ENCODE measurements at places on chromosomes 11 and 22.

DNA sequence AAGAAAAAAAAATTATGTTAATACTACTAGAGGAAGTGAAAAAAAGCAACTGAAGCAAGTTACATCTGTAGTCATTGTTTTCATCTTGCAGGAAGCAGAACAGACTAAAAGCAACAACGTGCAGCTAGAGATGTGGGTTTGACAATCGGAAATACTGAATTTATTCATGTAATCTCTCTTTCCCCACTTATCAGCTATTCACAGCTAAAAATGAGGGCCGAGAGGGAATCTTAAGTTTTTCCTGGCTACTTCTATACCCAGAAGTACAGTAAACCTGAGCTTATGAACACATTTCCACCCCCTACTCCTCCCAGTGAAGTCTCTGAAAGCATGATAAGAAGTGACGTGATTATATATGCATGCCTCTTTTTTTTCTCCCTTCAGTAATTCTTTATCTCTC, 116.5 kb downstream of the SPON1 start:
- DNase-seq, result no peak

- no peak for DNase-seq
These were observed 110.4 kb downstream of the USP35 start for GRCh38 chr11:78299000-78299710.

DNA sequence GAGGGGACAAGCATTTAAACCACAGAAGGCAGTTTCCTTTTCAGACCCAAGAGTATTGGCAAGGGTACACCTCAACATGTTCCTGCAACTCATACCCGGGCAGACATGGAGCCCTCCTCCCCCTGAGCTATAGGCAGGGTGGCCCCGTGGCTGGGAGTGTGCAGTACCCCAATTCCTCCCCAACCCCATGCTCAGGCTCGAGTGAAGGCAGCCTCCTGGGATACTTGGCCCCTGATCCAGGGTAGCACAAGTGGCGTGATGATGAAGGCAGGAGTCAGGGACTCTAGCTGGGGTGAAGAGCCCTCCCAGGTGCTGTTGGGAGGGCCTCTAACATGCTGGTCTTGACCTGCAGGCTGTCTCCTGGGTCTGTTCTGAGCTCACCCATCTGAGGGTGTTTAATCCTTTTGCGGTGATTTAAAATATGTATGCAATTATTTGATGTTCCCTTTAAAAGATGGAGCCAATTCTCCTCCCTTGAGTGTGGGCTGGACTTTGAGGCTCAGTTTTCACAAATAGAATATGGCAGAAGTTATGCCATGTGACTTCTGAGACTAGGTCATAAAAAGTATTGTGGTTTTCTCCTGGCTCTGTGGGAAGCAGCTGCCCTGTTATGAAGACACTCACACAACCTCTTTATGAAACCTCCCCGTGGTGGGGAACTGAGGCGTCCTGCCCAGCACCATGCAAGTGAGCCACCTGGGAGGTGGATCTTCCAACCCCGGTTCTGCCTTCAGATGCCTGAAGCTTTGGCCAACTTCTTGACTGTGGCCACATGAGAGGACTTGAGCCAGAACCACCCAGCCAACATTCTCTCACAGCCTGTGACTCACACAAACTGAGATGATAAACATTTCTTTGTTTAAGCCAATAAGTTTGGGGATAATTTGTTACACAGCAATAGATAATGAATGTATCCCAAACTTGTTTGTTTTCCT, 54.7 kb upstream of the NECTIN1 start:
- no peak for DNase-seq

- no peak for DNase-seq
These were observed 160.4 kb downstream of the ATG16L2 start for GRCh38 chr11:72974487-72975205.

GRCh38 chr11:129440028-129440713, 64.5 kb downstream of the BARX2 start:
- no peak for DNase-seq

DNA sequence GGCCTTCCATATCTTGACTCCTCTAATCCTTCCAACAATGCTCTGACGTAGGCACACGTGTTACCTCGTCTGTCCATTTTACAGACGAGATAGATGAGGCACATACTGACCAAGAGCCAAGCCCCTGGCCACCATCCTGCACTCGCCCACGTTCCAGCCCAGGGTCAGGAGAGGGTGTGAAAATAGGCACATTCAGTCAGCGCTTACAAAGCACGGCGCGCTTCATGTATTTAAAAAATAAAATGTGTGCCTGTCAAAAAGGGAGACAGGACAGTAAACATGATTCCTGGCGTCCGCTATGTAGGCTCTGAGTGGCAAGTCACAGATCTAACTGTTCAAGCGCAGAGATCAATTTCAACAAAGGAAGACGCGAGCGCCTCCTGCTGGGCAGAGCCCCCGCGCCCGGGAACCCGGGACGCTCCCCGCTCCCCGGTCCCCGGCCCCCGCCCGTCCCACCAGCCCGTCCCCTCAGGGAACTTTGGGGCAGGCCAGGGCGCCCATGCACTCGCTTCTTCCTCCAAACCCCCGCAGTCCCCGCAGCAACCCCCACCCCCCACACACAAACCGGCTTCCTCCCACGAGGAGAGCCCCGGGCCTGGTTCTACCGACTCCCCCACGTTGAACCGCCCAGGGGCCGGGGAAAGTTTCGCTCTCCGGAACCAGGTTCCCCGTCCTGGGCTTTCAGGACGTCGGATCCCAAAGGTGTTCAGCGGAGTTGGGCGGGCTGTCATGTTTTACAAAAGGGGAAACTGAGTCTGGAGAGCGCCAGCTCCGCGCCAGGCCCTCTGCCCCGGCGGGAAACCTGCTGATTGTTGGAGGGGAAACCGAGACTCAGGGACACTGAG, 10.4 kb upstream of the C1QTNF6 start:
- DNase-seq, result peak; percentile 84

DNA sequence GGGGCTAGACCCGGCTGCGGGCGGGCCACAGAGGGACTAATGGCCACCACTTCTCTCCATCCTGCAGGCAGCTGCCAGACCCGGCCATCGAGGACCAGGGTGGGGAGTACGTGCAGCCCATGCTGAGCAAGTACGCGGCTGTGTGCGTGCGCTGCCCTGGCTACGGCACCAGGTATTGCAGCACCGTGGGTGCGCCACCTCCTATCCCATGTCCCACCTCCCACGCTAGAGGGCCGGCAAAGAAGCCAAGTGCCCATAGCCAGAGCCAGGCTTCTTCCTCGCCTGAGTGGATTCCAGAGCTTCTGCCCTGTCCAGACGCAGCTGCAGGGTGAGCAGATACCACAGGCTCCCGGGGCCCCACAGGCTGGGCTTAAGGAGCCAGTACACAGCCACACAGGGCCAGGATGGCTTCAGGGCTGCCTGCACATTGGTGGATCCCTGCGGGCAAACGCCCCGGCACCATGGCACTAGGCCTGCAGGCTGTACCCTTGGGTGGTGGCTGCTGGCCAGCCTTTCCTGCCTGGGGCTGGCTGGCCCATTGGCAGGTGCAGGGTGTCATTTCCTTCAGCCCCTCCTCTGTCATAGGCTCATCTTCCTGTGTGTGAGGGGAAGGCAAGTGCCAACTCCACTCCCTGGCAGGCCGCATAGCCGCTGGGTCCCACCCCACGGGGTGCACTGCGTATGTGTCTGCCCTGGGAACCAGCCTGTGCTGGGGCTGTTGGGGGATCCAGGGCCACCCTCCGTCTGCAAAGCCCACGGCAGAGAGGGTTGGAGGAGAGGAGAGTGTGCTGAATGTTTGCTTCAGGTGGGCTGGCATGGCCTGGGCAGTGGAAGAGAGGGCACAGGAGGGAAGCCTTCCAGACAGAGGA, 16.5 kb upstream of the DGCR8 start:
- DNase-seq, result no peak

- no peak for DNase-seq
These were observed 716.4 kb downstream of the KCNA4 start for GRCh38 chr11:29300420-29300819.

DNA sequence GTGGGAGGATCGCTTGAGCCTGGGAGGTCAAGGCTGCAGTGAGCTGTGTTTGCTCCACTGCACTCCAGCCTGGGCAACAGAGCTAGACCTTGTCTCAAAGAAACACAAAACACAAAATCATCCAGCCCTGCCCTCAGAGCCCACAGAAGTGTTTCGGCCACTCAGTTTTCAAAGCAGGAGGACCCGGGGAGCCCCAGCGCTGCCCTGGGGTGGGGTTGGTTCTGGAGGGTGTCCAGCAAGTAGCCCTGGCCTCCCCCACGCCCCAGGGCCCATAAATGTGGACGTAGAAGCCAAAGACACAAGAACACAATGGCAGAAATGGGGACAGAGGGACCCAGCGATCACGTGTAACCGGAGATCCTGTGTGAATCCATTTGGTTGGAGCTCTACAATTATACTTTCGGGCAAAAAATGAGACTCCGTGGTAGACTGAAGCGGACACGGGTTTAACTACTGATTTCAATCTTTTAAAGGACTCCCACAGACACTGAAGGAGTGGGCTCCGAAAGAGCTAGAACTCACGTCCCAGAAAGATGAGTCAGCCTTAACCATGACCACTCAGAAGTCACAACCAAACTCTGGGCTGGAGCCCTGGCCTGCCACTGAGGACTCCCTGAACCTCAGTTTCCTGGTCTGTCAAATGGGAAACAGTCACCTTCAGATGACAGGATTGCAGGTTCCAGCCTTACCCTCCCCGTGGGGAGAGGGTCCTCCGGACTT, 9.0 kb upstream of the CYTH4 start:
- DNase-seq, result no peak

DNA sequence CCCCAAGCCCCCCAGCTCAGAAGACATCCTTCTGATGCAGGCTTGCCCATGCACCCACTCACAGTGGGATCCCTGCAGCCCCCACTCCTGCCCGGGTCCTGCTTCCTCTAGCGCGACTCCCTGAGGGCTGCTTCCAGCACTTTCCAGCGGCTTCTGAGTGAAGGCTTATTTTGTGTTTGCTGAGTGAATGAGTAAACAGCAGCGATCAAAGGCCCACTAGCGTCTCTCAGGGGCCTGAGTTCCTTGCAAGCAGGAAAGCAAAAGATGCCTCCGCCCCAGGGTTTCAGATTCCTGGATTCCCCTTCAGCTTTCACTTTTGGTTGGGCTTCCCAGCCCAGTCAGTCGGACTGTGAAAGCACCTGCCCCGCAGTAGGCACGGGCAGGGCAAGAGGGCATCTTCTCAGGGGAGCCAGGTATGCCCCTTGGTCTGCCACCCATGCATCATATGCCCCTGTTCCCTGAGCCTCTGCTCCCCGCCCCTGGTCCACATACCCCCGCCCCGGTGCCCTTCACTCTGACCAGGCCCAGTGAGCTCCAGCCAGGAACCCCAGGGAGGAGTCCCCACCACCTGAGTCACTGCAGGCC, 9.2 kb downstream of the FADD start:
- no peak for DNase-seq

DNA sequence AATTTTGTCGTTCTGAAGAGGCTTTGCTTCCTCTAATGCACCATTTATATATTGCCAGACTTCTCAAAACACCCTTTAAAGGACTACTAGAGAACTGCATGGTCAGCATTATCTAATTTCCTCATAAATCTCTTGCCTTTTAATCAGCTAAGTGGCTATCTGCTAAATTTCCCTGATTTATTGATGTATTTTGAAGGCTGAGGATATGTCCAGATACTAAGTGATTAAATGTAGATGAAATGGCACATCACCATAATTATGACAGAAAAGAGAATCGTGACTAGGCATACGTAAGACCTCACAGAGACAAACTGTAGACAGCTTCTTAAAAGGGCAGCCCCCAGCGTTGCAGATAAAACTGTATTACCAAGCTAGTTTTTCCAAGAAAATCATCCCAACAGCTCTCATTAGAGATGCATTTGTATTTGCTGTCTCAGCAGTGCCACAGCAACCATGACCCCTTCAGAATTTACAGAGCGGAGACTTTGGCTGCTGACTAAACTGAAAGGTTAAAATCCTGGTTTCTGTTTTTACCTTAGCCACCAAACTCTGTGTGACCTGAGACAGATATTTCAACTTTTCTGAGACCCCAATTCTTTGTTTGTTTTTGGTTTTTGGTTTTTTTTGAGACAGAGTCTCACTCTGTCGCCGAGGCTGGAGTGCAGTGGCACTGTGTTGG, 67.1 kb upstream of the SLN start:
- no peak for DNase-seq

- DNase-seq, result no peak
These were observed 2.0 kb upstream of the ESRRA start for GRCh38 chr11:64303109-64304031.

- no peak for DNase-seq
These were observed 415.3 kb upstream of the CADM1 start for GRCh38 chr11:115919341-115920091.

DNA sequence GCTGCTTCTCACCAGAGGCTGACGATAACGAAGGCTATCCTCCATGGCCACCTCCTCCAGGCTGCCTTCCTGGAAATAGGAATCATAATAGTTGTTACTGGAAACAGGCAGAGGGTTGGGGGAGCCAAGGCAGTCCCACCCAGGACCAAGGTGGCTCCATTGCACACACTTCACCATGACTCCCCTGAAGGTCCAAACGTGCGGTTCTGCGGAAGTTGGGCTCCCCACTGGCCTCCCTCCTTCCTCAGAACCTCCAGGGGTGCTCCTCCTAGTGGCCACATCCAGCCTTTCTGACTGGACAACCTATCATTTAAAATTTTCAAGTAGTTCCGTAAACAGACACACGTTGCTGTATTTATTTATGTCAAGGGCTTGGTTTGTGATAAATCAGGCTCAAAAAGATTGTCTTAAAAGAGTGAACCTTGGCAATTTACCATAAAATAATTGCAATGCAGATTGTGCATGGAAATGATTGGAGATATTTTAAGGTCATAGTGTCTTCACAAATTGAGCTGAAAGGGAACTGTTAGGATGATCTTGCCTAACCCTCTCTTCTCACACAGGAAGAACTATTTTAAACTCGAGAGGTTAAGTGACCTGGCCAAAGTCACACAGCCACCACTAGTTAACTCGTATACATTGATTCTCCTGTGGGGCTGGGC, 1.4 kb upstream of the TCN2 start:
- DNase-seq, result peak; percentile 45

DNA sequence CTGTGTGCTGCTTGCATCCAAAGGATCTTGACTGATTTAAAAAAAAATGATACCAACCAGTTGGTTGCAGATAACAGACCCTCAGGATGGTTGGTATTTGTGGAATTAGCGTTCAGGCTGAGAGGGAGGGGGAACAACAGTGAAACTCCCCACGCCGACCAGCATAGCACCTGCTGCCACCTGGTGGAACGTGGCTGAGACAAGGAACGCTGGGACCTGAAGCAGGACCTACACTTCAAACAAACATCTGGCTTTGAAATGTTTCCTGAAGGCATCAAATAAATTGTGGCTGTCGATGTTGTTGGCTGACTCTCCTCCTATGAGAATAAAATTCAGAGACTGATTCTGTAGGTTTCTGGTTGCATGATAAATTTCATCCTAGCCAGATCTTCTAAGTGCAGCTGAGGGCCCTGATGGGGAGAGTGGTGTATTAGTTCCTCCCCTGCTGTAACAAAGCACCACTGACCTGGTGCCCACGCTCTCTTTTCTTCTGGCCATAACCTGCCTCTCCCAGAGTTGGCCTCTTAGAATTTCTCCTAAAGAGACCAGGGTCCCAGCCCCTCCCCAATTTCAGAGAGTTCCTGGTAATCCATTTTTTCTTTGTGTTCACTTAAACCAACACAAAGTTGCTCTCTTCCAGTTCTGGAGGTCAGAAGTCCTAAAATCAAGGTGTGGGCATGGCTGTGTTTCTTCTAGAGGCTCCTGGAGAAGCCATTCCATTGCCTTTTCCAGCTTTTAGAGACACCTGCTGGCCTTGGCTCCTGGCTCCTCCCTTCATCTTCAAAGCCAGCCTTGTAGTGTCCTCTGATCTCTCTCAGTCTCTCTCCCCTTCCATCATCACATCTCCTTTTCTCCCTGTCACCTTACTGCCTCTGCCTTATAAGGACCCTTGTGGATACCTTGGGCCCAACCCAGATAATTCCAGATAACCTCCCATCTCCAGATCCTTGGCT, 17.3 kb downstream of the APOL2 start:
- DNase-seq, result no peak
